ENCODE measurements at places on chromosomes 4 and X.

DNA sequence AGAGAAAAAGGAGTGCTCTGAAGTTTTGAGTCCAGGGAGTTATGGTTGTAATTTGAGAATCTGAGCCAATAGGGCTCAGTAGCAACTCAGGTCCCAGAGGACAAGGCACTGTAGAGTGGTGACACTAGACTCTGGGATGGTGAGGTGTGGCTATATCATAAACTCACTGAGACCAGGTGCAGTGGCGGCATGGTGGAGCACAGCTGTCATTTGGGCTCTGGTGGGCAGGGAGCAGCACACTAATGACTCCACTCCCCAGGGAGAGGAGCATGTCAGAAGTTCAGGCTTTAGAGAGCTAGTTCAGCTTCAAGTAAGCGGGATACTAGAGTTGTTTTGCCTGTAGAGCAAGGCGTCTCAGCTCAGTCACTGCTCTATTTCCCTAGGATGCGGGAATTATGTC is 165.4 kb upstream of the USP38 start:
- DNase-seq = no peak

DNA sequence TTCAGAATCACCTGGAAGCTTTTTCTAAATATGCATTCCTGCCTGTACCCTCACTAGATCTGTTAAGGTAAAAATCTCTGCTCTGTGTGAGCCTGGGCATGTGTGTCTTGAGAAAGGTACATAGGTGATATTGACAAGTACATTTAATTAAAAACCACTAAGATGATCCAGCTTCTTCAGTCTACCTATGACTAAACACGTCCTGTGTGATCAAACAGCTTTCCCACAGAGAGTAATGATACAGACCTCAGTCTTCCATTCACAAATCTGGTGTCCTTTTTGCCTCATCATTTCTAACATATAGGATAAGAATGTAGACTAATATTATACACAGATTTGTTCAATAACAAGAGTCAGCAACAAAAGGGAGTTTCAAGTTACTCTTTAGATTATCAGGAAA is 42.6 kb downstream of the GALNT7 start:
- no peak for DNase-seq

GRCh38 chrX:101452056-101452455 is 33.2 kb upstream of the ARMCX4 start:
- no peak for DNase-seq

DNA sequence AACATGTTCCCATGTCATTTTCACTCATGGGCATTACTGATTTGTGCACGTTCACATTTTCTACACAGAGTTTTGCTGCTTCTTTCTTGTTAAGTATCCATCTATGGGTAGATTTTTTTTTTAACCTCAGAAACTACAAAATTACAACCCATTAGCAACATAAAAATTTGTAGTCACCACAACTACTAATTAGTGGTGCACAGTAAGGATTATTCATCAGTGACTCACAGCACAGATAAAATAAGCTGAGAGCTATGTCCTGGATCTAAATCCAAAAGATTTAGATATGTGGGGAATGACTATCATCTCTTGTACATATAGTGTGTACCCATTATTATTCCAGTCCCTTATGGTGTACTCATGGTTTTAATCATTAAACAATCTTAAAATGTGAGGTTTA is 19.7 kb upstream of the AMELX start:
- DNase-seq = no peak

GRCh38 chr4:48361012-48361400 is 19.7 kb downstream of the SLAIN2 start:
- no peak for DNase-seq

GRCh38 chr4:27490766-27491165 is 630.1 kb downstream of the STIM2 start:
- DNase-seq = no peak

GRCh38 chr4:52407545-52407944 is 251.6 kb downstream of the USP46 start:
- DNase-seq = no peak

DNA sequence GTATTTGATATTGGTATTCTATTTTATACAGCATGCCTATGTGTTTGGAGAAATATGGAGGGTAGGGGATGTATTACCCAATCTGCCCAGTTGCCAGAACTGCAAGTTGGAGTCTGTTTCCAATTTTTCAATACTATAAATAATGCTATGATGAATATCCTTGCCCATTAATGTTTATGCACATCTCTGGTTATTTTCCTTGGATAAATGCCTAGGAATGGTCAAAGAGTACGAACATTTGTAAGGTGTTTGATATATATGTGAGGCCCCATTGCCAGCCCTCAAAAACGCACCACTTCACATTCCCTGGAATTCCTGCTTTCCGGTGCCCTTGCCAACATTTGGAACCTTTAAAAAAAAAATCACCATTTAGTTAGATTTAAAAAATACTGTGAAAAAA is 34.3 kb downstream of the CLDN34 start:
- DNase-seq = no peak

DNA sequence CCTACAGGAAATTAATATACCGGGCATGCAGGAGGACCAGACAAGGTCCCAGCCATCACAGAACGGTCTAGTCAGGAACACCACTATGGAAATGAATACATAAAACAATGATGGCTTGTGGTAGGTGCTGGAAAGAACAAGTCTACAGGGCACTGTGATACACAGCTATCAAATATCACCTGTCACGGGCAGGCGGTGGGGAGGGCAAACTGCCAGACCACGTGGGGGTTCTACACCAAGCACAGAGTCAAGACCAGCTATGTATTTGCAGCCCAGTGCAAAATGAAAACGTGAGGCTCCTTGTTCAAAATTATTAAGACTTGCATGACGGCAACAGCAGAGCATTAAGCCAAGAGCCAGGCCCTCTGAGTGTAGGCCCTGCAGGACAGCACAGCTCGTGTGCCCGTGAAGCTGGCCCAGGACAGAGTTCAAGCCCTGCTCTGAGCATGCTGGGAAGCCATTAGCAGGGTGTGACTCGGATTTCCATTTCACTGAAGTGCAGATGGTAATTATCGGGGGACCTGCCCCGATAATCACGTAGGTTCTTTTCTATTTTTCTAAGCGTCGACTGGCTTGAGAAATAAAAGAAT is 83.6 kb downstream of the JAKMIP1 start:
- DNase-seq = peak; percentile 81

DNA sequence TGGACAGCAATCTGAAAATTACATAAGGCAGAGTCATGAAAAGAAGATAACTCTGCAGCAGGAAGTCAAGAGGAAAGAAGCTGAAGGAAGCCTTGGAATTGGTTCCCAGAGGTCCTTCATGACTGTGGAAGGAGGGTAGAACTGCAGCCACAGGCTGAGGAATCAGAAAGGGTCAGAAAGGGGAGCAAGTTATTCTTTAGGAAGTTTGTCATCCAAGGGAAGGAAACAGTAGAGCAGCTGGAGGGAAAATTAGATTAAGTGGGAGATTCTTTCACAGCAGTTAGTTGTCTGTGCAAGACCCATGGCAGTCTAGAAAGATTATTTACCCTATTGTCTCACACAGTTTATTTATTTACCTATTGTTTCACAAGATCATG is 9.3 kb upstream of the ADH1C start:
- DNase-seq = no peak

DNA sequence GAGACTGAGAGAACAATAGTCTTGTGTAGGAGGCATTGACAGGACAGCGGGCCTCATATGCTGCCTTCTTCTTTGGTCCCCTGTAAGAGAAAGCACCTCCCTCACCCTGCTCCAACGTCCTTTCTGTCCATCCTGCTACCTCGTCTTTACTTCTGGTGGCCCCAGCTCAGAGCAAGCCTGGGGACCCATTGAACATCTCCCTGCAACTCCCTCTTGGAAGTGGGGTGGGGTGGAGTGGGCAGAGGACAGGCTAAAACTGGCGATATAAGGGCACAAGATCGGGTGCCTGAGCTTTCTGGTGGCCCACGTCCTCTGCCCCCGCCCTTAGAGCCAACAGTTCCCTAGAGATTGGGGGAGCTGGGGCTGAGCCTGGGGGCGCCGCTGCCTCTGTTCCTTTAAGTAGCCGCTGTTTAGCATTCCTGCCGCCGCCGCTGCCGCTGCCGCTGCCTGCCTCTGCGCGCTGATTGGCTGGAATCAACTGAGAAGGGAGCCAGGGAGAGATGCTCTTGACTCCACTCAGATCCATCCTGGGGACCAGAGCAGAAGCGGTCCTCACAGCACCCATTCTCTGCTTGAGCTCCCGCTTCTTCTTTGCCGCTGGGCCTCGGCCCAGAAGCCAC is at the start of gene DLG3:
DLG3 (plus strand) TSS at position 510 of the 620 bp plus-strand sequence. CDS start 367 bp downstream, outside the sequence.
- no peak for DNase-seq

- no peak for DNase-seq
These were observed 277.9 kb downstream of the ZC4H2 start for GRCh38 chrX:64698317-64698716.

DNA sequence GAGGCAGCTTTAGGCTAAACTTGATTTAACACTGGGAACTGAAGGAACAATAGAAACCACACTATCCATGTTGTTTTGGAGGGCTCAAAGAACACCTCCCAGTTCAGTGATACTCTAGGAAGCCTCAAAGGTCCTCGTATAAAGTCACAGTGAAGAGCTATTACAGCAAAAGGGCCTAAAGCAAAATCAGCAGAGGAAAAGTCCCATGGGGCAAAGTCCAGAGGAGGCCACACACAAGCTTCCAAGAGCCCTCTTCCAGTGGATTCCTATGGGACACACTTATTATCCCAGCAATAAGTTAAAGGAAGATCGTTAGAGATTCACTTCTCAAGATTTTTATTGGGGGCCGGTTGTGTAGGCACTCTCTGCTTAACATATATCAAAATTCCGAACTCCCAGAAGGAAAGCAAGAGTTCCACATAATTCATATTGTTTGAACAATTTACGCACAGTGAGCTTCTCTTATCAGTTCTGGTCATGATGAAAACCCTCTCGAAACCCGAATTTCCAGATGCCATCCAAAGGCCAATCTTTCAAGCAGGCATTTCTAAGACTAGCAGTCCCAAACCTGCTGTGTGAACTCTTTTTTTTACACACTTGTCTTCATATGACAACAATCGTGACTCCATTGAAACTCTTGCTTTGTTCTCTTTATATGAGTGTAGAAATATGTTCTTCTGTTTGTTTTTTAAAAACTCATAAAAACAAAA is 53.7 kb downstream of the ANXA5 start:
- no peak for DNase-seq

- no peak for DNase-seq
These were observed 92.7 kb downstream of the SCD5 start for GRCh38 chr4:82705928-82706300.

DNA sequence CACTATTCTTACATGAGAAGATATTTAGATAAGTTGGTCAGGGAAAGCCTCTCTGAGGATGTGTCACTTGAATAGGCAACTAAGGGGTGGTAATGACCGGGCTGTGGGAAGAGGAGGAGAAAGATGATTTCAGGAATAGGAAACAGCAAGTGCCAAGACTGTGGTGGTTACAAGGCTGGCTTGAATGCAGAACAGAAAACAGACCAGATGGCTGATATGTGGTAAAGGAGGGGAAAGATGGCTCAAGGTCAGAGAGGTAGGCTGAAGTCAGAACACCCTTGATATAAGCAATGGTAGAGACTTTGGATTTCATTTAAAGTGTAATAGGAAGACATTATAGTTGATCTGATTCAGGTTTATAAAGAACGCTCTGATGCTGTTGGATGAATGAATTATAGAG is 15.0 kb downstream of the TLR7 start:
- no peak for DNase-seq

Measured in COR-L47 (cell line).